Right hindlimb (tissue), 1 donor: ENCODE measurements at places on chromosomes 1 and 21.

- no peak for DNase-seq
Observed at GRCh38 chr1:149916193-149916897, 1.3 kb downstream of the SV2A start.

GRCh38 chr21:17231771-17232170 lies 281.1 kb upstream of the CXADR start:
- no peak for DNase-seq

GRCh38 chr21:45433911-45434644 lies 29.1 kb downstream of the COL18A1 start:
- no peak for DNase-seq

DNA sequence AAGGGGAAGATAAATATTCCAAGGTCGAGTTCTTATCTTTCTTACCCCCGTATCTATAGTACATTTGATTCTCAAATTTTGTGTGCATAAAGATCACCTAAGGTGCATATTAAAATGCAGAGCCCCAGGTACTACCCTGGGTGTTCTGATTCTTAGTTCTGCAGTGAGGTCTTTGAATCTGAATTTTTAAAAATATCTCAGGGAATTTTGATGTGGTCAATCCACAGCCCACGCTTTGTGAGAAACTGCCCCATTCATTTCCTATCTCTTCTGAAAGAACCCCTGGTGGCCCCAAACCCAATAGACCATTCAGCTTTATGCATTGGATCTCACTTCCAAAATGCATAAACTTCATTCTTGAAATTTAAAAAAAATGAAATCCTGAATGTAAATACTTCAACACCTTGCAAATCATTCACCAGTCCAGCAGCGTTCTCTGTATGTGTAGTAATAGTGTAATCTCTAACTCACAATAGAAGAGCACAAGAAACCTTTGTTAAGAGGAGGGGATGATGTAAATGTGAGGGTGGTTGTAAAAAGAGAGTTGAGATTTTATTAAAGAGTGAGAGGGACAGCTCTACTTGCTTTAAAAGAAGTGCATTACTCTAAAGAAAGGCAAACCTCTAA lies 108.8 kb upstream of the ZP4 start:
- no peak for DNase-seq
